Ammon's horn (tissue), 1 donor: ENCODE measurements at places on chromosomes 5 and 9.
A peak's percentile ranks its signal among the peaks of the same experiment; 100 is the strongest.

DNA sequence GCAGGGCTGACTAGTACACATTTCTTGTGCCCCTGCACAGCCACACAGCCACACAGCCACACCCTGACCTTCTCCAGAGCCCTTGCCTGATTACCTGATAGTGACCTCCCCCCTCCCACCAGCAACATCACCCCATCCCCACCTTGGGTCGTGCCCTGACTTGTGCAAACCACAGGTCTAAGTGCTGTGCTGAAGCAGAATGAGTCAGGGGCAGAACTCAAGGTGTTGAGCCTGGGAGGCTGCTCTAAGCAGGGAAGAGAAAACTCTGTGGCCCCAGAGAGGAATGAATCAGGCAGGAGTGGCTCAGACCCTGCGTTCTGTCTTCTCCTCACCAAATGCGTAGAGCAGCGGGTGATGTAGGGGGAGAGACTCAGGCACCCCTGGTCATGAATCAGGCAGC is 24.3 kb upstream of the FAT2 start:
- no peak for DNase-seq

DNA sequence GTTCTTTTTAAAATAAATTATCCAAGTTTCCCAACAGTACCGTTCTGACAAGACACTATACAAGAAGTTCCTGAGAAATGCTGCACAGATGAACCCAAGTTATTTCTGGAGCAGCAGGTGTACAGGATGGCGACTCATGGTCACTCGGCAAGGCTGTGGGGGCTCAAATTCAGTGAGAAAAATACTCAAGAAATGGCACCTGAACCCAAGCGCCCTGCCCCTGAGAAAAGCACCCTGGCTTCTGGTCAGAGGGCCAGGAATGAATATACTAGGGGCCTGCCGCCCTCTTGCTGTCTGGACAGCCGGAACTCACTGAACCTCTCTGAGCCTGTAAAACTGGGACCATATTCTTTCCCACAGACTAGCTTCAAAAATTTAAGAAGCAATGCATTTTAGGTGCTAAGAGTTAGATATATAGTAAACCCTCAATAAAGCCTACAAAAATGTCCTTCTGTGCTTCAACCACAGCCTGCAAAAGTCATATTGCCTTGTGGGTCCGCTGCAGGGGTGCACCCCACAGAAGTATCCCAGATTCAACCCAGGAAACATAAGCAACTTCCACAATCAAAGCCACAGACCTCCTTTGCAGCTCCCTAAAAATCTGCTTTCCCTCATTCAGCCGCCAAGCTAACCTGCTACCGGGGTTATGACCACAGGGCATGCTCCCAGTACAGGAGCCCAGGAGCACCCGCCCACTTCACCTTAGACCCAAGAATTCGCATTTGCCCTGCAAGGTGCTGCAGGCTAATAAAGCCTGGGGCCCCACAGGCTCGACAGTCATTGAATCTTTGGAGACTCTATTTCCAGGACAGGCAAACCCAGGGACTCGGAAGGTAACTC is 1.4 kb downstream of the RAPGEF1 start:
- DNase-seq = no peak

DNA sequence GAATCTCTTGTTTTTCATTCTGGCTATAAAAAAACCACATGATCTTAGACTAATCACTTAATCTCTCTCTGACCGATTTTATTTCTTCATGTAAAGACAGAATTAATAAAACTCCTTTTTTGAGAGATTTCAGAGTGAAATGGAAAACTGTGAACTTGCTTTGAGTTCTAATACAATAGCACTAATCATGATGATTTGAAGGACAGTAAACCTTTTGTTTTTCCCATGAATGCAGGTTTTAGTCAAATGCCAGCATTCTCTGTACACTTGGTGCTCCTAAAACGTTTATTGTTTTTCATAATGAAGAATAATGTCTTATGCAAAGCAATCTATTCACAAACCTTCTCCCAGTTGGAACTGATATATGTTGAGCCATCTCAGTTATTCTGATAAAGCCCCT is 86.8 kb downstream of the SLC24A2 start:
- peak; percentile 71 for DNase-seq

GRCh38 chr9:85038824-85039608 is 369.5 kb downstream of the NTRK2 start:
- peak; percentile 70 for DNase-seq

DNA sequence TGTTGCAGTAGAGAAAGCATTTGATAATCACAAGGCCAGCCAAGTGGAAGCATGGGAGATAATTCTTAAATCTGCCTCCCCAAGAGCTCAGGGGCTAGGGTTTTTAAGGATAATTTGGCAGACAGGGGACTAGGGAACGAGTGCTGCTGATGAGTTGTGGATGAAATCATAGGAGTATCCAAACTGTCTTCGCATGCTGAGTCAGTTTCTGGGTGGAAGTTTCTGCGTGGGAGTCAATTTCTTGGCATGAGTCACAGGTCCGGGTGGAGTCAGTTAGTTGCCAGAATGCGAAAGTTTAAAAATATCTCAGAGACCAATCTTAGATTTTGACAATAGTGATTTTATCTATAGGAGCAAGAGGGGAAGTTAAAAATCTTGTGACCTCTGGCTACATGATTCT is 112.6 kb downstream of the TMC1 start:
- DNase-seq = no peak

DNA sequence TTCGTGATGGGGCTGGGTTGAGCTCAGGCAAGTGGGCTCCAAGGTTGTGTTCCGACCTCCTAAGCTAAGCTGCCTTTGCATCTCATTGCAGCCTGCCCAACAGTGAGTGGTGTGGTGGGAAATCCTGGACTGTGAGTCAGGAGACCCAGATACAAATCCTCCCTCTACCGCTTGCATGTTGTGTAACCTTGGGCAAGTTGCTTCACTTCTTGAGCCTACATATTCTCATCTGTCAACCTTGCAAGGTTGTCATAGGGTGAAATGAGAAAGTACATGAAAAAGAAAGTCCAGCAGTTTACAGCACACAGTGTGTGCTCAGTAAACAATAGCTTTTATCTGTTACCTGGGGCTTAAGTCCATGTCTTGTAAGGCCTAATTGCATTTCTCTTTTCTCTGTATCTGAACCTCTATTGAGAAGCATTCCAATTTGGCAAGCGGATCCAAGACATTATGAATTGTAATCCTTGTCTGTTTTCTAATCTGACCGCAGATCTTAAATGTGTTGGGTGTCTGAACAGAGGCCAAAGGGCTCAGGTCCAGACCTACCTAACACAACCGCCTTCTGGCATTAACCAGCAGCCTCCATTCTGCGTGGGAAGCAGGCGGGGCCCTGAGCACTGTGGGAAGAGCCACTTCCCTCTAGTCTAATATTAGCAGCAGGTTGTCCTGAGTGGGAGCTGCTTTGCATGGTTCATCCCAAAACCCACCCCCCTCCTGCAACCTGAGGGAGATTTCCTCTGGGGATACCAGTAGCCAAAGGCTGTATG is 1.8 kb upstream of the GALNT12 start:
- DNase-seq = no peak

GRCh38 chr5:103245761-103246160 is 12.8 kb upstream of the MACIR start:
- no peak for DNase-seq

DNA sequence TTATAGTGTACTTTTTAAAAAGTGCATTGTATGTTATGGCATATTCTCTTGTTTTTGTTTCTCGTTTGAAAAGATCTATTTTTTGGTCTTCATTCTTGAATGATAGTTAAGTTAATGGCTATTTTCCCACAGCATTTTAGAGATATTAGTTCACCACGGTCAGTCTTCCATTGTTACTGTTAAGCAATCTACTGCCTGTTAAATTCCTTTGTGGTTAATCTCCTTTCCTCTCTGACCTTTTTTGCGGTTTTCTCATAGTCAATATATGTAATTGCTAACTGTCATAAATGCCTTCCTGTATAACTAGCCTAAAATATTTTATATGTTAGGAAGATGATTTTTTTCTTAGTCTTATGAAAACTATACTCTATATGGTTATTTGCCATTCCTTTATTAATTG is 250.8 kb upstream of the FBXL7 start:
- no peak for DNase-seq

DNA sequence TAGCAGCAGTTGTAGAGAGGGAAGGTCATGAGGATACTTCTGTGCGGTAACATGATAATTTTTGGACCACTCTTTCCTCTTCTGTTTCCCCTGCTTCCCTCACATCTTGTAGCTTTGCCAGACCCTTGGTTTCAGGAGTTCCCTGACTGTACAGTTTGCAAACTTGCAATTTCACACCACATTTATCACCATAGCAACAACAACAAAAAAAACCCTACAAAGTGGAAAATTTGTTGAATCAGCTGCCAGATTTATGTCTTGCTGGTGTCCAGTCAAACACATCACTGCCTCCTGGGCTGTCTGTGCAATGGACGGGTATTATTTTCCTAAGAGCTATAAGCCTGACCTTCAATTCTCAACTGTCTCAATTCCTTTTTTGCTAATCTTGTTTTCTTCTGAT is 751.6 kb downstream of the TLR4 start:
- DNase-seq = no peak

- DNase-seq = no peak
These were observed 17.1 kb downstream of the DAP start for GRCh38 chr5:10743951-10744350.

- no peak for DNase-seq
These were observed 390.4 kb upstream of the KIF2A start for GRCh38 chr5:61915646-61916045.

DNA sequence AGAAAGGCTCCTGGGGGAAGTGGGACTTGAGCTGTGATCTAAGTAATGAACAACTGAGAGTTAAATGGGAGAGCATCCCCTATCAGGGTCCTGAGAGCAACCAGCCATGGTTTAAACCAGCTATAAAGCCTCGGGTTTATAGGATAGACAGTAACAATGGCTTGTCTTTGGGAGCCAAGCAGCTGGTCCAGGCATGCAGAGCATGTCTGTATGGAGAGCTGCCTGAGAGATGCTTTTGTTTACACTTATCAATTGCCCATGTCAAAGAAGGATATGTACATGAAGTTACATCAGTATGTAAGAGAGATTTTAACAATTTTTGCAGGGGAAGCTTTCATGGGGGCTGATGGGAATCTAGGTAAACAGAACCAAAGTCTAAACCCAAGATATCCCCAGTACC is 4.4 kb downstream of the TGFBI start:
- DNase-seq = no peak

- no peak for DNase-seq
These were observed 314.9 kb downstream of the KCTD16 start for GRCh38 chr5:144485540-144485939.

GRCh38 chr9:131627648-131628458 is 82.5 kb downstream of the PRRT1B start:
- DNase-seq = no peak

- no peak for DNase-seq
These were observed 375.2 kb upstream of the IRX2 start for GRCh38 chr5:3126639-3127038.

DNA sequence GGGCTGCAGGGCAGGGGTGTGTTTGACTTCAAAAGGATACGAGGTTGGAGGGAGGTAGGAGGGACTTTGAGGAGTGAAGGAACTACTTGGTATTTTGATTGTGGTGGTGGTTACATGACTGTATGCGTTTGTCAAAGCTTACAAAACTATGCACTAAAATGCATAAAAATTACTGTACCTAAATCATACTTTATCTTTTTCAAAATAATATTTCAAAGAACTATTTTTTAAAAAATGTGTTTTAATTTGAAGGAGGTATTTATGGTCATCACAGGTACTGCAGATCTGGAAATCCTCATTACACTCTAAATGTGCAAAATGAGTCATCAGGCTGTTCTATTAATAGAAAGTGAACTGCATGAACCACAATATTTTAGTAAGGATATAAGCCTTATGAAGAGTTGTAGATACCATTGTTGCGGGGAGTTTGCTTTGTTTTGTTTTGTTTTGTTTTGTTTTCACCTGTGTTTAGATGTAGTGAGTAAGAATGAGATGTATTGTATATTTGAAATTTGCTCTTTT is 116.9 kb downstream of the ARRDC3 start:
- no peak for DNase-seq
